Tibial artery (tissue), 4 donors: ENCODE measurements at places on chromosomes 4 and X.
A peak's percentile ranks its signal among the peaks of the same experiment; 100 is the strongest.

DNA sequence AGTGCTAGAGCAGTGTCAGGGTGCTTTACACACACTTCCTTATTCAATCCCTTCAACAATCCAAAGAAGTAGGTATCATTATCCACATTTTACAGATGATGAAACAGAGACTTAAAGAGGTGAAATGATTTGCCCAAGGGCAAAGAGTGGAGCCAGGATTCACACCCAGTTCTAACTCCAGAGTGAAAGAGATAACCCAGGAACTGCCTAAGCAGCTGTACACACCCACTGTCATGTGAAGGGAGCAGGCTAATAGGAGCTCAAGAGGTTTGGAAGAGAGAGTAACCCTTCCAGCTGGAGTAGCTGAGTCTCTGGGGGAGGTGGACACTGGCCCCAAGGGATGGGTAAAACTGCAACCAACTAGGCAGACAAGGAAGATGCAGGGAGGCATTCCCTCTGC lies 92.5 kb downstream of the FBXL5 start:
- H3K4me1 ChIP-seq = no peaks in the 10 kb centered on the region
- H3K36me3 ChIP-seq = peaks cover 72% of the 10 kb centered on the region

DNA sequence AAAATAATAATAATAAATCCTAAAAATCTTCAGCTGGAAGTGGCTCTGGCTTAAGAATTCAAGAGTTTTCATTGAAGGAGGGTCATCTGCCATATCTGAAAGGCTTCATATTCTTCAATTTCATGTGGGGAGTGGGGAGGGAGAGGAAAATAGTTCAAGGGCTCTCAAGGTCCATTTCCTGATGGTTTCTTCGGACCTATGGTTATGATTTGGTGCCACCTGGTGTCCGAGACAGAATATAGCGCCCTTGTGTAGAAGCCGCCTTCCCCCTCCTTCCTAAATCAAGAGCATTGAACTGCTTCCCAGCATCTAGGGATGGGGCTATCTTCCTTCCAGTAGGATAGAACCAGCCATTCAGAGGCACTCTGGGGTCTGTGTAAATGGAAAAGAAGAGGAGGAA lies 34.3 kb downstream of the NLGN3 start:
- H3K4me3 ChIP-seq = no peak overlapping the region
- H3K4me1 ChIP-seq = peaks cover 3% of the 10 kb centered on the region
- no peak overlapping the region for H3K27ac ChIP-seq
- peak; percentile 31 for DNase-seq
- H3K27me3 ChIP-seq = no peaks in the 10 kb centered on the region
- H3K36me3 ChIP-seq = no peaks in the 10 kb centered on the region

DNA sequence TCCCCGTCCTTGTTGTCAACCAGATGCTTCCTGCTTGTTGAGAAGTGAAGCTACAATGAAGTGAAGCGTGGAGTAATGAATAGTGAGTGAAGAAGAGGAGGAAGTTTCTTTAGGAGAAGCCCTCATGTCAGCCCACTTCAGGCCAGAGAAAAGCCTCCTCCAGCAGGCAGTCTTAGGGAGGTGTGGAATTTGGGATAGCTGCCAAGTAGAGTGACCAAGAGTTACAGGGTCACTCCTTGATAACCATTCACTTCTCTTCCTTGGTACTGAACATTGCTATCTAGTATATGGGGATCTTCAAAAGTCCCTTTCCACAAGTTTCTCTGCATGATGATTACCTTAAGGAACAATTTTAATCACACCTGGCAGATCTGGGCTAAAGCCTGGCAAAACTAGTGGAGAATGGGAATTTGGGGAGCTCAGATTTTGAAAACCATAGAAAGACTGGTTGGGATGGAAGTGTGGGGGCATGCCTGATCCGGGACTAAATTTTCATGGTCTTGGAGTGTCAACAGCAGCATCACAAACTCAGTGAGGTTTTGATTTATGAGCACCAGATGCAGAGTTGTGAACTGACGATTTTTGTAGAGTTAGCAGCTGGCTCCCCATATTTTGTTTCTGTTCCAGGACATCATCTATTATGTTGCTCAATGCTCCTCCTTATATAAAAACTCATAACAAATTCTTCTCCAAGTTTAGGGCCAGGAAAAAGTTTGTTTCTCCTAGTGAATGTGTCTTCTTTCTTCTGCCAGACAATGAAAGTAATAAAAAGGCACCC lies 53.1 kb downstream of the IGSF1 start:
- H3K27me3 ChIP-seq = no peaks in the 10 kb centered on the region
- H3K36me3 ChIP-seq = no peaks in the 10 kb centered on the region
- H3K4me3 ChIP-seq = no peak overlapping the region
- no peaks in the 10 kb centered on the region for H3K4me1 ChIP-seq
- no peak for DNase-seq

- H3K36me3 ChIP-seq = no peaks in the 10 kb centered on the region
- peak within 1 kb of the TSS; percentile 77 for H3K27ac ChIP-seq
- DNase-seq = no peak
- no peaks in the 10 kb centered on the region for H3K27me3 ChIP-seq
- peaks cover 31% of the 10 kb centered on the region for H3K4me1 ChIP-seq
- peak within 1 kb of the TSS; percentile 44 for H3K4me3 ChIP-seq
Observed at GRCh38 chr4:15427701-15428100, at the start of gene C1QTNF7. Gene C1QTNF7 (plus strand): TSS chr4:15428033. CDS start chr4:15435744, 7,711 bp downstream.

DNA sequence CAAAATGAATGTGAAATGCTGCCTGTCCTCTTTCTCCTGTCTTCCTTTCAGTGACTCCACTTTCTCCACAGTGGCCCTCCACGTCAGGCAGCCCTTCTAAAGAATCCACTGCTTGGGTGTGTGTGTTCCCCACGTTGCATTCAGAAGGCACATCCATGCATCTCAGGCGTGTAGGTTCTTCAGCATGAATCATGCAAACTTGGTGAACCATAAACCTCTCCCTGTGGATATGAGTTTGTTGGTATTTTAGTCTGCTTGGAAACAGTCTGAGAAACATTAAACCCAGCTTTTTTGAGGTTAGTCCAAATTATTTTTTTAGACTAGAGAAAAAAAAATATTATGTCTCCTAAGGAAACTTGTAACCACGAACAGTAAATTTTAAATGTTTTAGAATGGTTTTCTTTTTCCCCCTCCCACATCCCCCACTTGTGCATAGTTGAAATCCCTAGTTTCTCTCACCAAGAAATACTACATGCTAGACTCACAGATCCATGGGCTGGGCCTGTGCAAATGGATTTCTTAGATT lies 251.6 kb downstream of the CBR4 start:
- H3K27me3 ChIP-seq = no peaks in the 10 kb centered on the region
- peaks cover 39% of the 10 kb centered on the region for H3K4me1 ChIP-seq
- peak overlapping the region; percentile 67 for H3K27ac ChIP-seq
- DNase-seq = no peak
- no peak overlapping the region for H3K4me3 ChIP-seq
- H3K36me3 ChIP-seq = no peaks in the 10 kb centered on the region

GRCh38 chr4:54542540-54543041 lies 115.2 kb upstream of the KIT start:
- H3K4me3 ChIP-seq = no peak overlapping the region
- no peaks in the 10 kb centered on the region for H3K36me3 ChIP-seq
- H3K27ac ChIP-seq = no peak overlapping the region
- H3K27me3 ChIP-seq = peaks cover 2% of the 10 kb centered on the region
- no peaks in the 10 kb centered on the region for H3K4me1 ChIP-seq

- H3K27ac ChIP-seq = no peak overlapping the region
- no peaks in the 10 kb centered on the region for H3K27me3 ChIP-seq
- H3K4me3 ChIP-seq = no peak overlapping the region
- no peaks in the 10 kb centered on the region for H3K4me1 ChIP-seq
- H3K36me3 ChIP-seq = peaks cover 4% of the 10 kb centered on the region
- DNase-seq = no peak
Observed at GRCh38 chr4:82458729-82459128, 28.3 kb downstream of the ENOPH1 start.
